ENCODE measurements at places on chromosomes 13 and 19. TPM values are rescaled to one million over a fixed set of nuclear protein-coding genes. Genes with fewer than 3 reads are reported as not detected.

DNA sequence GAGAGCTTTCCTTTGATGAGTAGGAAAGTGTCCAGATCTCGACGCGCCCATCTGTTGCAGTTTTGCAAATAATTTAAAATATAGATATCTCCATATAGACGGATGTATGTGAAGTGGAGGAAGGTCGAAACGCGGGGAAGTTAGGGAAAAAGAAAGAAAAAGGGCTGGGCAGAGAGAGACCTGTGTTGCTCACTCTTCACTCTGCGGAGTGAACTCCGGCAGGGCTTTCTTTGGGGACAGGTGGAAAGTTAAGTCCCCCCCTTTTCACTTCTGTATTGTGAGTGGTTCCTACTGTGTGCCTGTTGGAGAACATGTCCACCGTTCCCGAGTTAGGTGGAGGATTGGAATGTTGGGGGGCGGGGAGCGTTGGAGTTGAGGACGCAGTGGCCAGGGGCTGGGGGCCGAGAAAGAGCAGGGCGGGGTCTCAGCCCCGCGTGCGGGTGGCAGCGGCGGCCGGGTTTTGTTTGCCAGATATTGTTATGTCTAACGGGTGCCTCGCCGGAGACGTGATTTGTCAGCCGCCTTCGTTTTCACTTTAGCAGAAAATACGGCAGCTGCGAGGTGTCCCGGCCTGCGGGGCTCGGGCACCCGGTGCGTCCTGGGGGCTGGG lies 145.1 kb upstream of the ZNF536 start:
- H3K27me3 ChIP-seq: peaks cover 72% of the 10 kb centered on the region
- H3K4me3 ChIP-seq: peak overlapping the region; percentile 94
- no peaks in the 10 kb centered on the region for H3K36me3 ChIP-seq

DNA sequence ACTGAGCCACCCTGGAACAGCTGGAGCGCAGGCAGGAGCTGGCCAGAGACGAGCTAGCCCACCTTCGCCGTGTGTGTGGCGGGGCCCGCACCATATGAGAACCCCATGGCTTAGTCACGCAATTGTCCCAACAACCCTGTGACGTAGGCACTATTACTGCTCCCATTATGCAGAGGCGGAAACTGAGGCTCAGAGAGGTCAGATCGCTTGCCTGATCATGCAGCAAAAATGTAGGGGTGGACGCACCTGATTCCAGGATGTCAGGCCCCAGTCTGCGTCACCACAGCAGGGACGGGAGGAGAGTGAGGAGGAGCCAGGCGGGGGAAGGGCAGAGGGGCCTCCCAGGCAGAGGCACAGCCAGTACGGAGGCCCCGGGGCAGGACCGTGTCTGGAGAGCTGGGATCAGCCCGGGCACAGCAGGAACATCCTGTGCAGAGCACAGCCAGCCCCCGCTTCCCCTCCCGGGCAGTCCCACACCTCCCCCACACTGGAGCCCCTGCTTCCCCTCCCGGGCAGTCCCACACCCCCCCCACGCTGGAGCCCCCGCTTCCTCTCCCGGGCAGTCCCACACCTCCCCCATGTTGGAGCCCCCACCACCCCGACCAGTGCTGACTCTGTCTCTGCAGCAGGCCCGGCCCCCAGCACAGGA lies 16.7 kb downstream of the PIP5K1C start:
- no peak overlapping the region for H3K4me3 ChIP-seq
- H3K27me3 ChIP-seq: no peaks in the 10 kb centered on the region
- no peak overlapping the region for H3K27ac ChIP-seq
- DNase-seq: no peak
- H3K4me1 ChIP-seq: peaks cover 21% of the 10 kb centered on the region
- H3K36me3 ChIP-seq: peaks cover 15% of the 10 kb centered on the region

DNA sequence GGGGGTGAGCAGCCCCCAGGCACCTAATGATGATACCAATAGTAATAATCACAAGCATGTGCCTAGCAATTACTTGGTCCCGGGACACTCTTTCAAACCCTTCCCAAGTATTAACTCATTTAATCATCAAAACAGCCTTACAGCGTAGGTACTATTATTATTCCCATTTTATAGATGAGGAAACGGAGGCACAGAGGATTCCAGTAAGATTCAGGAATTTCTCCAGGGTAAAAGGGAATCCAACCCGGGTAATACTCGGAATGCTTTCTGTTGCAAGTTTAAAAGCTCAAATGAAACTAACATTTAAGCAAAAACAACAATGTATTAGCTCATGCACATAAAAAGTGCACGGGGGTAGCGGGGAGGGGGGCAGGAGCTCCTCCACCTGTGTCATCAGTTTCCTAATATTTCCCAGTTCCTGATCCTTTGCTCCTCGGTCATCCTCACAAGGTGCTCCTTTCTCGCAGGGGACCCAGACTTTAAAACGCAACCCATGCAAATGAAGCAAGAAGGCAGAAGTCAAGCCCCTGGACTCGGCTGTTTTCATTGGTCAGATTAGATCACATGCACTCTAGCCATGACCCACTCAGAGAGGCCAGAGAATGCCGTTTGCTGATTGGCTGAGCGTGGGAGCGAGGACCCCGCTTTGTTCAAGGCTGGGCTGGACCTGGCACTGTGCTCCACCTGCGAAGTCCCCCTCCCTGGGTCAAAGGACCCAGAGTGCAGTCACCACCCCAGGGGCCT lies 38.3 kb upstream of the C19orf12 start:
- H3K27ac ChIP-seq: no peak overlapping the region
- H3K4me3 ChIP-seq: no peak overlapping the region
- peaks cover 2% of the 10 kb centered on the region for H3K27me3 ChIP-seq
- no peak for DNase-seq
- H3K4me1 ChIP-seq: no peaks in the 10 kb centered on the region

- no peaks in the 10 kb centered on the region for H3K27me3 ChIP-seq
- H3K27ac ChIP-seq: peak overlapping the region; percentile 67
- H3K4me1 ChIP-seq: peaks cover 4% of the 10 kb centered on the region
- no peak overlapping the region for H3K4me3 ChIP-seq
- peaks cover 22% of the 10 kb centered on the region for H3K36me3 ChIP-seq
These were observed 9.1 kb downstream of the EXOSC8 start for GRCh38 chr13:37009692-37010091.

DNA sequence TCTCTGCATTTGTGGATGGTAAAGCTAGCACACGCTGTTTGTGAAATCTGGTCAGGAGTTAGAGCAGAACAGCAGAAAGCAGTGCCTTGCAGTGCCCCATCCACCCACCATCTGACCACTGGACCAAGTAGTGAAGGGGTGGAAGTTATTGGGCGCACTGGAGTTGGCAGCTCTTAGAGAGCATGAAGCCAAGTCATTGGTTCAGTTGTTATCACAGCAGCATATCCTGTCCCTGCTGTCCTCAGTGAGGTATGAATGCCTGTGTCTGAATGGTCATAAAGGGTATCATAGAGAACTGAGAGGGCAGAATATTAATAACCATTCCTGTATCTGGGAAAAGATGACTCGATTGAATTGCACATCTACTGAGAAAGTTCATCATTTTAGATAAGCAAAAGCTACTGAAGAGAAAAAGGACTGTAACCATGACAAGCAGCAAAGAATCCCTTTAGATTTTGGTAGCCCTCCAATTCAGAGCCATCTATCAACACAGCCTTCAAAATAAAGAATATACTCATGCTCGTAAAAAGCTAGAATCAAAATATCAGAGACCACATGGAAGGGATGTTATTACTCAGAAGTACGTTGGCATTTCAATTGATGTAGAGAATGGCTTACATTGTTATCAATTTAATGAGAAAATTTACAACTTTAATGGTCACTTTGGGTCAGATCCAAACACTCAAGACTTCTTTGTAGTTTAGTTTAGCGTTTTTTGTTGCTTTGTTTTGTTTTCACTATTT lies 919.0 kb downstream of the EFNB2 start:
- H3K27me3 ChIP-seq: no peaks in the 10 kb centered on the region
- no peak overlapping the region for H3K27ac ChIP-seq
- DNase-seq: no peak
- H3K4me1 ChIP-seq: peaks cover 2% of the 10 kb centered on the region
- H3K4me3 ChIP-seq: no peak overlapping the region
- H3K36me3 ChIP-seq: no peaks in the 10 kb centered on the region

GRCh38 chr19:55070466-55071128 lies 5.1 kb upstream of the EPS8L1 start:
- no peak overlapping the region for H3K27ac ChIP-seq
- H3K27me3 ChIP-seq: peaks cover 95% of the 10 kb centered on the region
- no peak for DNase-seq
- H3K36me3 ChIP-seq: no peaks in the 10 kb centered on the region
- no peak overlapping the region for H3K4me3 ChIP-seq
- H3K4me1 ChIP-seq: peaks cover 8% of the 10 kb centered on the region

DNA sequence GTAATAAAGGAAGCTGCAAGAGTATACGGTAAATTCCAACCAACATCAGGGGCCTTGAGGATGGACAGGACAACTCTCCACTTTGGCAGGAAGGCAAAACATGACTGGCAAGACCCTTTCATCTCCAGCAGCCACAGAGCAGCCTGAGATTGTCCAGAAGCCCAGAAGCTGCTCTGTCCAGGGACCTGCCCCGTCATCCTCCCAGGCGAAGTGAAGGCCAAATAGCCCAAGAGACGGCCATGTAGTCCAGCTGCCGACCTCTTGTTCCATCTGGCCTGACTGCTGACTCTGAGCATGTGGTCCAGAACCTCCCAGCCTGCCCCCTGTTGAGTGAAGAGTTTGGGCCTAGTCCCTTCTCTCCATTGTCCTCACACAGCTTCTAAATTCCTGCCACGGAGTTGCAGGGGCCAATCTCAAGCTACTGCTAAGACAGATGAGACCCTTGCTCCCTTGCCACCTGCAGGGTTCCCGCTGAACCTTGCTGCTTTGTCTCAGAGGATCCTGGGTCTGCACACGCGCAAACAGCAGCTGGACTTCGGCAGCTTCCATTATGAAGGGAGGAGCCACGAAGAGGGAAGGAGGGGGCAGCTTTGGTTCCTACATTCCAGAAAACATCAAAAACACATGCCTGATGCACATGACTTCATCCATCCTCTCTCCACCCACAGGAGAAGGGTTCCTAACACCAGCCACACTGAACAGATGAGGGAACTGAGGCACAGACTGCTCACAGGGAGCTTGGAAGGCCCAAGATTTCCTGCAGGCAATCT lies 196.9 kb downstream of the KATNAL1 start:
- no peaks in the 10 kb centered on the region for H3K27me3 ChIP-seq
- peaks cover 69% of the 10 kb centered on the region for H3K4me1 ChIP-seq
- DNase-seq: no peak
- H3K27ac ChIP-seq: peak overlapping the region; percentile 90
- no peak overlapping the region for H3K4me3 ChIP-seq

DNA sequence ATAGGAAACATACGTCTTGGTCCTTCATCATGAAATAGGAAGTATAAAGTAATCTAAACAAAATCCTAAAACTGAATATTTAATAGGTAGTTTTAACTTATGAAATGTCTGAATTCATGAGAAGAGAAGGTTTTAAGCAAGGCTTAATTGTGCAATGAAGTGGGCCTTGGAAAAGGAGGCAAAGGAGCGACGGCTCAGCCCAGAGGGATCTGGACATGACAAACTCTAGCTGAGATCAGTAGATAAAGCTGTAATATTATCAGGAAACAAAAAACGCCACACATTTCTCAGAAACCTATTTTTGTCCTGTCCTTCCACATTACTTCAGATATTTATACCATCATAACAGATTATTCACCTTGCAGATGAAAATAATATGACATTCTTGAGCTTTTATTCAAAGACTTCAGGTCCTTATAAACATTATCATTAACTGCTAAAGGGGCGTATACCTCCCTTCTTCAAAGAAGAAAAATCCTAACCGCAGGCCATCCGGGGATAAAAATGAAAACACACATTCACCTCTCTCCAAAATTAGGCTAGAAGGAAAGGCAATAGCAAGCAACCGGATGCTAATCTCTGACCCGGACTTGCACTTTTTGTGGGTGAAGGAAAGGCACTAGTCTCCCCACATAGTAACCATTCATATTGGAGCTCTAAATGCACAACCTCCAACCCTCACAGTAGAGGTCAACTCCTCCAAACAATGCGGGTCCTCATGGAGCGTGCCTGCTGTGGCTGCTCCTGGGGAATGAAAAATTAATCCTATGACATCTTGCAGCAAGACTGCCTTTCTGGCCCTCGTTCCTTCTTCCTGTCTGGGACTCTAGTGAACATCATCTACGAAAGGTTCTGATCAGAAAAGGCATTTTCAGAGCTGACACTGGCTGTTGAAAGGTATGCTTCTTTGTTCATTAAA lies 108.8 kb downstream of the TBC1D4 start:
- H3K27me3 ChIP-seq: no peaks in the 10 kb centered on the region
- peak overlapping the region; percentile 58 for H3K27ac ChIP-seq
- H3K36me3 ChIP-seq: no peaks in the 10 kb centered on the region
- H3K4me1 ChIP-seq: peaks cover 18% of the 10 kb centered on the region
- DNase-seq: no peak
- H3K4me3 ChIP-seq: peak overlapping the region; percentile 13

- no peaks in the 10 kb centered on the region for H3K4me1 ChIP-seq
- peaks cover 50% of the 10 kb centered on the region for H3K27me3 ChIP-seq
- DNase-seq: peak; percentile 68
- no peak overlapping the region for H3K27ac ChIP-seq
- H3K36me3 ChIP-seq: no peaks in the 10 kb centered on the region
These were observed 24.3 kb downstream of the NFILZ start for GRCh38 chr19:8654591-8655339.

DNA sequence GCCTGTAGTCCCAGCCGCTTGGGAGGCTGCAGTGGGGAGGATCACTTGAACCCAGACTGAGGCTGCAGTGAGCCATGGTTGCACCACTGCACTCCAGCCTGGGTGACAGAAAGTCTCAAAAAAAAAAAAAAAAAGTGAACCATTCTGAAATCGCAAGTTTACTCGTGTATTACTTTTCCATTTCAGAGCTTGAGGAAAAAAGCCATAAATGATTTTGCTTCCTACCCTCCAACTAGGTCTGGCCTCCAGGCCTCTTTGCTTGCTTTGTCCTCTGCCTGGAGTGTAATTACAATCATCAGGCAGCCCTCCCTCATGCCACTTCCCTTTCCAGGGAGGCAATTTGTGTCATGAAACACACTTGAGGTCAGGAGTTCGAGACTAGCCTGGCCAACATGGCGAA lies 8.5 kb downstream of the BLVRB start:
- no peak overlapping the region for H3K27ac ChIP-seq
- peaks cover 3% of the 10 kb centered on the region for H3K27me3 ChIP-seq
- no peak overlapping the region for H3K4me3 ChIP-seq
- H3K4me1 ChIP-seq: no peaks in the 10 kb centered on the region

DNA sequence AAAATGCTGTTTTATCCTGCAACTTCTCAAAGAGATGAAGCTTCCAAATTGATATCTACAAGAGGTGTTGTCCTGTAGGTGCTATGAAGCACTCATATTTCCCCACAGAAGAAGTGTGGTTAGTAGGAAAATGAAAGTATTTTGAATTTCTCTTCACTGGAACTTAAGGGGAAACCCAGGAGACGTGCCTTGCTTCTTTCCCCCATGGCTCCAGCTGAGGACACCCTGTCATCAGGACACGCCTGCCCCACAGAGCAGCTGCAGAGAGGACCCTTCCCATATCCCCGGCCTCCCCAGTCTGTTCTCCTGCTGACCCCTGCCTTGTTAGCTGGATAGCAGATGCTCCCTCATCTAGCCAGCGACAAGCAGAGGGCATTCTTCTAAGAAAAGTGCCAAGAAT lies 371.3 kb downstream of the COG6 start:
- H3K4me3 ChIP-seq: no peak overlapping the region
- H3K36me3 ChIP-seq: peaks cover 2% of the 10 kb centered on the region
- peaks cover 3% of the 10 kb centered on the region for H3K4me1 ChIP-seq
- H3K27me3 ChIP-seq: no peaks in the 10 kb centered on the region

- peaks cover 35% of the 10 kb centered on the region for H3K27me3 ChIP-seq
- no peak overlapping the region for H3K27ac ChIP-seq
- DNase-seq: no peak
- H3K4me1 ChIP-seq: no peaks in the 10 kb centered on the region
These were observed 23.5 kb downstream of the NFIC start for GRCh38 chr19:3389876-3390371.

The OR7A5 gene
- total RNA-seq: not detected

The ZNF222 gene
- 8.1 TPM for total RNA-seq

The ZNF665 gene
- total RNA-seq: 8.2 TPM

The ZNF610 gene
- total RNA-seq: 10.0 TPM

The SPIB gene
- total RNA-seq: not detected

The CYP2S1 gene
- 0.39 TPM for total RNA-seq
